ENCODE measurements at places on chromosomes 3 and 15.

DNA sequence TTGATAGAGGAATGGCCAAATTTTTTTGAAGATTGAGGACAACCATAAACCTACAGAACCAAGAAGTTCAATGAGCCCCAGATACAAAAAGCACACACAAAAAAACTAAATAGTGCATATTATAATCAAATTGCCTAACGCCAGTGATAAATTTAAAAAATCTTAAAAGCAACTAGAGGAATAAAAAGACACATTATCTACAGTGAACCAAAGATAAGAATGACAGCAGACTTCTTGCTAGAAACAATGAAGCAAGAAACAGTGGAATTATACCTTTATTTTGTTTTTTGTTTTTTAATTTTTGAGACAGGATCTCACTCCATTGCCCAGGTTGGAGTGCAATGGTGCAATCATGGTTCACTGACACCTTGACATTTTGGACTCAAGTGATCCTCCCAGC, 9.9 kb upstream of the SAMD7 start:
- no peak for DNase-seq

DNA sequence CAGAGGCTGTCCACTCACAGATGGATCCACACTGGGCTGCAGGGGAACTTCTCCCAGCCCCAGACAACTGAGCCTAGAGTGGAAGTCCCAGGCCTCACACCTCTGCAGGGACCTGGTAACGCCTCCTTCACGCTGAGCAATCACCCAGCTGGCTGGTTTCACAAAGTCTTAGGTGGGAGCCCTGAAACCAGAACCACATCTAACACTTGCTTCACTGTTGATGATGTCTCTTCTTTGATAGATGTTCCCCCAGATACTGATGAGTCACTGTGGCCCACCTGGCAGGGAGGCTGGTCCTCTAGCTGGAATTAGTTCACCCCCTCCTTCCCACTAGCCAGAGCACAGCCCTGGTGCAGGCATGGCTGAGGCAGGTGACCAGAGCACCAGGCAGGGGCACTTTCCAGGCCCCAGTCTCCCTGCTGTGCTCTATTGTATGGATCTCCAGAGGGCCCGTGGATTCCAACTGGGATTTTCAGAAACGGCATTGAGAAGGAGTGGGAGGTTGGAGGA, 33.5 kb downstream of the MYL3 start:
- no peak for DNase-seq

DNA sequence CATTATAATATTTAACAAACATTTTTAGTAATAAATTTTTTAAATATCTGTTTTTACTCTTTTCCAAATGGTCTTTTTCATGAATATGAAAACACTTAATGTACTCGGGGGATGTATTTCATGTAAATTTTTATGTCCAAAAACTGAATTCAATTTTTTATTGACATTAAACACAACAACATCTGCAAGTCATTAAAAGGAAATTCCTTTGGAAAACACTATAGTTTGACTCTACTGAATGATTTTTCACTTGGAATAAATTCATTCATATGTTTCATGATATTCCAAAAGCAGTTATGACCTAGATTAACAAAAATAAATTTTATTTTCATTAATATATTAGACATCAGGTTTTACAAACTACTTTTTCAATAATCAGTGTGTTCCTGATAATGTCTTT, 239.8 kb upstream of the AGTR1 start:
- no peak for DNase-seq

DNA sequence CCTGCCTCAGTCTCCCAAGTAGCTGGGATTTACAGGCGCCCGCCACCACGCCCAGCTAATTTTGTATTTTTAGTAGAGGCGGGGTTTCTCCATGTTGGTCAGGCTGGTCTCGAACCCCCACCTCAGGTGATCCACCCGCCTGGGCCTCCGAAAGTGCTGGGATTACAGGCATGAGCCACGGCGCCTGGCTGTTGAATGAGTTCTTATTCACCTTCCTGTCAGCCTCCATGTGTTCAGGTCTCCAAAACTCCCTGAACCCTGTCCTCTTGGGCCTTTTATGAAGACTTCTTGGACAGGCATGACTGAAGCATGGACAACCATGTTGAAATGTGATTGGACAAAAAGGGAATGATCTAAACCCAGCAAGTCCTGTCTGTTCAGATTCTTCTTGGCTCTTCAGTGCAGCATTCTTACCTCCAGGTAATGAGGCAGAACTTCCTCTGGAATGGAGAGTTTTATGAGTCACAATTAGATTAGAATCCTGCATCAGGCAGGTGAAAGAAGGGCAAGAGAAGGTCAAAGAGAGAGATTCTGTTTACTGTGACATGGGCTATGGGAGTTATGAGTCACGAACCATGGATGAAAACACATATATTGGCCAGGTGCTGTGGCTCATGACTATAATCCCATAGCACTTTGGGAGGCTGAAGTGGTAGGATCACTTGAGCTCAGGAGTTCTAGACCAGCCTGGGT, 23.1 kb upstream of the EIF4A2 start:
- no peak for DNase-seq
